ENCODE measurements at places on chromosomes 5 and 9. TPM values are rescaled to one million over a fixed set of nuclear protein-coding genes. Genes with fewer than 3 reads are reported as not detected.

DNA sequence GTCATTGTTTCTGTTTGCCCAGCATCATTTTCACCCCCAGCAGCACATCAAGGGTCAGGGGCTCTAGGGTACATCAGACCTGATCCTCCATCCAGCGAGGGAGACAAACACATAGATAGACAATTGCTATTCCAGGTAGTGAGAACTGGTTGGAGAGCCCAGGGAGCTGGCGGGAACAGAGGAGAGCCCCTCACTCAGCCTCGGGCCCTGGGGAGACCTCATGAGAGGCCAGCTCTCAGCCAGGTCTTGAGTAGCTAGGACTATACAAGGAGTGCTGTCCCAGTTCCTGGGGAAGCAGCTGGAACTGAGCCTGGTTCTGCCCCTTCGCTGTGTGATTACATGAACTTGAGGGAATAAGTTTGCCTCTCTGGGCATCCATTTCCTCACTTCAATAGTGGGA lies 80.3 kb downstream of the HRH2 start:
- H3K36me3 ChIP-seq: no peaks in the 10 kb centered on the region
- DNase-seq: no peak
- H3K4me3 ChIP-seq: no peak overlapping the region
- H3K27ac ChIP-seq: no peak overlapping the region

DNA sequence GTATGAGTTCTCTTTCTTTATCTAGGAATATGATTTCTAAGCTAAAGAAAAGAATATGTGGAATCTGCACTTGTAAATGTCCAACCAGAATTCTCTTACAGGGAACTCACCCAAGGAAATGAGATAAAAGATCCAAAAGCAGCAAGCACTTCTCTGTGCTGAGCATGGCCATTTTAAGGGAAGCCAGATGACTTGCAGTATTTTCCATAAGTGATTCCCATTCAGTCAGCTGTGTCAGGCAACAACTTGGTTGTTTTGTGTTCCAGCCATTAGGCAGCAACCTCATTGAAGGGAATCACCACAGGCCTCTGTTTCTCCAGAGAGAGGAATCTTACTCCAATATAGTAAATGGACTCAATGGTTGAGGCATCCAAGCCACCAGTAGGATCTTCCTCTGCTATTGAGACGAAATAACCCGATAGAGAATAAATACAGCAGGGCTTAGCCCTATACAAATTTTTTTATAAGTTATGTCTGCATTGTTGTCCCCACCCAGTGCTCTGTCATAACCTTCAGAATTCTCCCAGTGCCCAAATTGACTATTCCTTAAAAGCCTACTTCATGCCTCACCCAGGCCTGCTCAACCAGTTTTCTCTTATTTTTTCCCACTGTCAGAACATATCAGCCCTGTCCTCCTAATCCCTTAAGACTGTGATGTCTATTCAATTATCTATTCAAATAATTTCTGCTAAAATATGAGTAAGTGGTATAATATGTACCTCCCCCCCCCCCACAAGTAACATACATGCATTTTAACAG lies 236.6 kb downstream of the PJA2 start:
- H3K27ac ChIP-seq: no peak overlapping the region
- H3K4me1 ChIP-seq: no peaks in the 10 kb centered on the region
- no peaks in the 10 kb centered on the region for H3K27me3 ChIP-seq
- no peak for DNase-seq

GRCh38 chr9:17519761-17520160 lies 59.1 kb upstream of the SH3GL2 start:
- no peaks in the 10 kb centered on the region for H3K36me3 ChIP-seq
- no peak for DNase-seq
- H3K4me1 ChIP-seq: no peaks in the 10 kb centered on the region
- H3K27ac ChIP-seq: no peak overlapping the region
- H3K4me3 ChIP-seq: no peak overlapping the region

DNA sequence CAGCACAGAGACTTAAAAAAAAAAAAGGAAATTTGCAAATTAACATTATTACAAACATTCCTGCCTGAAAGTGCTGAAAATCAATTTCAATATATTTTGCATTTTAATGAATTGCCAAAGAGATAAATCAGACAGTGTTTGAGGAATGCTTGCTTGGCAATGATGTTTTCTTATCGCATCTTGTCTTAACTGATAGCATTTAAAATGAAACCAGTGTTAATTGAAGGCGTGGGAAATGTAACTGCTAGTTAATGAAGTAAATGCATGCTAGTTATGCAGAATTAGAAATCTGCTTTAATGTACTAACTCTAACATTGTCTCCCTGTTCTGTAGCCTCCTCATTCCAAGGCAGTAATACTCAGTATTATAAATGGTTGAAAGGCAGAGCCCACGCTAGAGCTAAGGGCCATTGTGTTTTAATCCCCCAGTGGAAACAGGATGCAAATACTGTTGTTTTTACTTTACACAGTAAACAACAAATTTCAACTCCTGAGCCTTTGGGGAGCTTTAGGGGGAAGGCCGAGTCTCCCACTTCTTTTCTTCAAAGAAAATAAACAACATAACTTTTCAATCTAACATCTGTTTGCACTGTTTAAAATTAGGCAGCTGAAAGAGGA lies 586.9 kb downstream of the TLE4 start:
- H3K4me3 ChIP-seq: no peak overlapping the region
- no peaks in the 10 kb centered on the region for H3K4me1 ChIP-seq
- no peaks in the 10 kb centered on the region for H3K27me3 ChIP-seq
- H3K27ac ChIP-seq: no peak overlapping the region
- no peak for DNase-seq

- no peaks in the 10 kb centered on the region for H3K36me3 ChIP-seq
- peaks cover 20% of the 10 kb centered on the region for H3K4me1 ChIP-seq
- H3K4me3 ChIP-seq: no peak overlapping the region
These were observed 244.7 kb downstream of the PIK3R1 start for GRCh38 chr5:68460147-68460798.

DNA sequence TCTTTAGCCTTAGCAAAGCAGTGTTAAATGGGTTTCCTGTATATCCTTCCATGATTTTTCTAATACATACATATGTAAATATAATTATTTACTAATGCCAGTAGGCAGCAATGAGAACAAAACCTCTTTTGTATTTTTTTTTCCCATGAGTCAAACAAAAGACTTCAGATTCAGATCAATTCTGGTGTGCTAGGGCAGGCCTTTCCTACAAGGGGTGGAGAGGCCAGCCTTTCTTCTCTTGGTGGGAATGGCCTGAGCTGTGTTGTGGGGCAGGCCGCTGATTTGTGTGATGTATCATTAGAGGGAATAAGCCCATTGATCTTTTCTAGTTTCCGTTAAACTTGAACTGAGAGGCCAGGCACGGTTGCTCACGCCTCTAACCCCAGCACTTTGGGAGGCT lies 115.5 kb upstream of the DMRT1 start:
- no peak for DNase-seq
- no peak overlapping the region for H3K4me3 ChIP-seq
- peaks cover 2% of the 10 kb centered on the region for H3K27me3 ChIP-seq
- H3K4me1 ChIP-seq: no peaks in the 10 kb centered on the region
- H3K27ac ChIP-seq: no peak overlapping the region
- peaks cover 3% of the 10 kb centered on the region for H3K36me3 ChIP-seq

DNA sequence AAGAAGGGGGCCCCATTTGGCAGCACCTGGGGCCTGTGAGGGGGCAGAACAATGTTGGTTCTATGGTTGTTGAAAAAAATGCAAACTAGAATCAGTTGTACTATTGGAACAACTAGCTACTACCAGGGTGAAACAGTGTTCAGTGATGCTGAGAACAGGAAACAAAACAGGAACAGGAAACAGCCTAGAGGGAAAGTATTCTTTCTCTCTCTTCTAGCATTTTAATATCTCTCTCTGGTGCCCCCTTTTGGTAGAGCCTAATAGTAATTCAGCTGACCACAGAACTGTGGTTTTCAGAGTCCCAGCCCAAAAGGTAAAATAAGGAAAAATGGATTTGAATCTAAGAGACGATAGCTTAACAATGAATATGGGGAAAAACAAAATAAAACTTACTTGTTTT lies 138.0 kb upstream of the KCNN2 start:
- H3K27me3 ChIP-seq: no peaks in the 10 kb centered on the region
- no peak overlapping the region for H3K4me3 ChIP-seq
- H3K4me1 ChIP-seq: no peaks in the 10 kb centered on the region
- no peak for DNase-seq

The TMOD1 gene
- 0.88 TPM for total RNA-seq

The MCTP1 gene
- not detected for total RNA-seq

The SEMA5A gene
- not detected for total RNA-seq

The DNAJC18 gene
- total RNA-seq: 25.7 TPM

The ANGPTL2 gene
- not detected for total RNA-seq

The MYOZ3 gene
- total RNA-seq: not detected

Data from activated CD8-positive, alpha-beta memory T cell treated with anti-CD3 and anti-CD28 coated beads, Interleukin-2, amount 10 ng/mL, durations not matched to agents 7 days and 5 days (primary cell).